Activated CD8-positive, alpha-beta T cell treated with anti-CD3 and anti-CD28 coated beads for 36 hours (primary cell): ENCODE measurements at places on chromosomes 1 and 21. TPM values are rescaled to one million over a fixed set of nuclear protein-coding genes. Genes with fewer than 3 reads are reported as not detected.

- H3K27me3 ChIP-seq = peaks cover 22% of the 10 kb centered on the region
- H3K4me3 ChIP-seq = no peak overlapping the region
- H3K27ac ChIP-seq = no peak overlapping the region
- H3K4me1 ChIP-seq = no peaks in the 10 kb centered on the region
- DNase-seq = peak; percentile 31
These were observed 126.2 kb downstream of the LACTBL1 start for GRCh38 chr1:22846458-22846857.

DNA sequence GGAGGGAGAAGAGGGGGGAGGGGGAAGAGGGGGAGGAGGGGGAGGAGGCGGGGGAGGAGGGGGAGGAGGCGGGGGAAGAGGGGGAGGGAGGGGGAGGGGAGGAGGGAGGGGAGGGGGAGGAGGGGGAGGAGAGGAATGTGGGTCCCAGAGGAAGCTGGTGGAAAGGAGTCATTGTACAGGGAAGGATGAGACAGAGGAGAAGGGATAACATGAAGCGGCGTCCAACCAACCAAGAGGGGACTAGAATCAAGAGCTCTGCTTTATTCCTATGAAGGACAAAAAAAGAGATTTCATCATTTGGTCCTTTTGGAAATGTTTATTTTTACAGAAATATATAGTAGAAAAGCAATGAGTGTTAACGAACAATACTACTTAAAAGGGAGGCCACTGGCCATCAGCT lies 24.5 kb downstream of the COA6 start:
- no peak for DNase-seq
- peaks cover 37% of the 10 kb centered on the region for H3K4me1 ChIP-seq

GRCh38 chr21:37413553-37414291 lies 47.1 kb downstream of the DYRK1A start:
- no peaks in the 10 kb centered on the region for H3K27me3 ChIP-seq
- peaks cover 84% of the 10 kb centered on the region for H3K4me1 ChIP-seq
- no peak overlapping the region for H3K4me3 ChIP-seq
- H3K27ac ChIP-seq = peak overlapping the region; percentile 7

GRCh38 chr1:160646711-160647328 lies at the start of gene SLAMF1:
Gene SLAMF1, minus strand, starts transcription at chr1:160647044. Its CDS starts 99 bp downstream, at chr1:160646945.
- H3K36me3 ChIP-seq = peaks cover 65% of the 10 kb centered on the region
- peak within 1 kb of the TSS; percentile 97 for H3K4me3 ChIP-seq
- DNase-seq = peak; percentile 70
- peaks cover 49% of the 10 kb centered on the region for H3K4me1 ChIP-seq

- peak within 1 kb of the TSS; percentile 73 for H3K4me3 ChIP-seq
- peaks cover 67% of the 10 kb centered on the region for H3K4me1 ChIP-seq
- H3K27me3 ChIP-seq = no peaks in the 10 kb centered on the region
- H3K36me3 ChIP-seq = peaks cover 13% of the 10 kb centered on the region
- H3K27ac ChIP-seq = peak within 1 kb of the TSS; percentile 85
These were observed at the start of gene RGS1 for GRCh38 chr1:192575499-192576189. Gene RGS1, plus strand, starts transcription at chr1:192575773. Its CDS starts 20 bp downstream, at chr1:192575793.

DNA sequence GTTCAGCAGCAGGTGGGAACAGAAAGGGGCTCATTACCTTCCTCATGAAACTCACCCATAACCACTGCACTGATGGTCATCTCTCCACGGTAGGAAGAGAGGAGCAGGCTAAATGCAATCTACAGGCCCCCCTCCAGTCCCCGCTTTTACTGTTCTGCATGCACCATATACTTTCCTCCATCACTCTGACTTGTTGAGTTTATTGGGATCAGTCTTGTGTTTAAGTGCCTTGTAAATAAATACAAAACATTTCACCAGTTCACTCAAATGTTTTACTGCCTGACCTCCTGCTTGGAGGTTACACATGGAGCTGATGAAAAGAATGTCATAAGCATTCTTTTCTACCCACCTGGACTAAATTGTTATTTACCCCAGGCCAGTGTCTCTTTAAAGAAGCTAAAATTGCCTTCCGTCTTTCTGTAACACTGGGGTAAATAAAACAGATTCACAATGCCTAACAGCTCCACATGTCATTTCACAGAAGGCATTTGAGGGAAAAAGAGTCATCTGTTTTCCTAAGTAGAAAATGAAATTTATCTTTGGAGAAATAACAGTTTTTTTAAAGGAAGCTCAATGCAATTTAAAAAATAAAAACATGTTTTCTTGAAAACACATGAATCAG lies 30.7 kb downstream of the PTPN14 start:
- H3K4me3 ChIP-seq = no peak overlapping the region
- no peaks in the 10 kb centered on the region for H3K36me3 ChIP-seq
- no peak for DNase-seq
- H3K4me1 ChIP-seq = peaks cover 3% of the 10 kb centered on the region

The KCNE2 gene
- not detected for total RNA-seq

- no peak overlapping the region for H3K27ac ChIP-seq
- H3K4me1 ChIP-seq = peaks cover 21% of the 10 kb centered on the region
- no peak overlapping the region for H3K4me3 ChIP-seq
- H3K36me3 ChIP-seq = no peaks in the 10 kb centered on the region
- DNase-seq = no peak
These were observed 54.7 kb upstream of the EPS8L3 start for GRCh38 chr1:109818271-109818987.

- peaks cover 10% of the 10 kb centered on the region for H3K4me1 ChIP-seq
- no peak overlapping the region for H3K27ac ChIP-seq
- DNase-seq = peak; percentile 9
- peaks cover 7% of the 10 kb centered on the region for H3K27me3 ChIP-seq
- H3K4me3 ChIP-seq = no peak overlapping the region
- no peaks in the 10 kb centered on the region for H3K36me3 ChIP-seq
These were observed 188.1 kb downstream of the ZNF281 start for GRCh38 chr1:200221614-200222282.

The NBPF8 gene
- total RNA-seq = 20.8 TPM

GRCh38 chr1:113219377-113219776 lies 146.4 kb downstream of the LRIG2 start:
- no peaks in the 10 kb centered on the region for H3K27me3 ChIP-seq
- H3K4me3 ChIP-seq = no peak overlapping the region
- H3K27ac ChIP-seq = no peak overlapping the region
- H3K4me1 ChIP-seq = no peaks in the 10 kb centered on the region

DNA sequence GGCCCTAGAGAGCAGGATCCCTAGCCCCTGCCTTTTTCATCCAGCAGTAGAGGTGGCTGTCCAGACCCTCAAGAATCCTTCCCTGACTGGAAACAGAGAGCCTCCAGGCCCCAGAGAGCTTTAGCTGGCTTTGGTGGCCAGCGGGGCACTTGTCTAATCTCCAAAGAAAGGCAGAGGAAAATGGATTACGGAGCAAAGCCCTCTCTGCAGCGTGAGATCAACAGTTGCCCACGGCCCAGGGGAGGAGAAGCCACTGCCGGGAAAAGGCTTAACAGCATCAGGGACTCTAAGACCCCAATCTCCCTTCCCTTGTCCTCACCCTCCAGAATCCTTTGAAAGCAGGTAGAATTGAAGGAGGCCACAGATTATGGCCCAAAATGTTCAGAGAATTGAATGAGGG lies 35.8 kb upstream of the GRIK3 start:
- H3K4me1 ChIP-seq = no peaks in the 10 kb centered on the region
- no peak overlapping the region for H3K27ac ChIP-seq
- no peak for DNase-seq
- no peaks in the 10 kb centered on the region for H3K36me3 ChIP-seq
- H3K27me3 ChIP-seq = peaks cover 9% of the 10 kb centered on the region
- no peak overlapping the region for H3K4me3 ChIP-seq

The S100A3 gene
- total RNA-seq = not detected

The GABRD gene
- not detected for total RNA-seq

The HTR6 gene
- total RNA-seq = not detected

DNA sequence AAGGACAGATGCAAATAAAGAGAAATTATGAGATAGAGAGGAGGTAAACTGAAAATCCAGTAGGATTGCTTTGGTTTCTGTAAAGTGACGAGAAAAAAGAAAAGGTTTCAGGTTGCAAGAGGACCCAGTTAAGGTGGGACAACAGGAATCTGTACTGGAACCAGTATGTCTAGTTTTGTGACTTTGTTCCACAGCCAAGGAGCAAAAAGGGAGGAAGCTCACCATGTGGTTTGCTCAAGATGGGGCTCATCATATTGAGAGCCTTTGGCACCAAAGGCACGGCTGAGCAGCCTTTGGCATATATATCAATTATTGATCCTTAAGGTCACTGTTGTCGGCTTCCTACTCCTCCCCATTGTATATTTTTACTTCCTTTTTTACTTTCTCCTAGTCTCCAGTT lies 1.8 kb upstream of the ZDHHC18 start:
- peaks cover 23% of the 10 kb centered on the region for H3K36me3 ChIP-seq
- H3K4me3 ChIP-seq = no peak overlapping the region
- DNase-seq = no peak

The C4BPB gene
- total RNA-seq = 2.2 TPM

- no peak overlapping the region for H3K4me3 ChIP-seq
- peaks cover 4% of the 10 kb centered on the region for H3K4me1 ChIP-seq
- peaks cover 18% of the 10 kb centered on the region for H3K27me3 ChIP-seq
- no peaks in the 10 kb centered on the region for H3K36me3 ChIP-seq
- H3K27ac ChIP-seq = no peak overlapping the region
These were observed 417.7 kb upstream of the KAZN start for GRCh38 chr1:14180738-14181137.

GRCh38 chr1:98368995-98369394 lies 292.5 kb upstream of the SNX7 start:
- no peaks in the 10 kb centered on the region for H3K36me3 ChIP-seq
- no peak for DNase-seq
- no peaks in the 10 kb centered on the region for H3K27me3 ChIP-seq
- H3K27ac ChIP-seq = no peak overlapping the region
- no peaks in the 10 kb centered on the region for H3K4me1 ChIP-seq
- no peak overlapping the region for H3K4me3 ChIP-seq

GRCh38 chr1:110087812-110088738 lies 17.6 kb upstream of the ALX3 start:
- peak; percentile 69 for DNase-seq
- peaks cover 7% of the 10 kb centered on the region for H3K4me1 ChIP-seq
- H3K27ac ChIP-seq = no peak overlapping the region
- no peak overlapping the region for H3K4me3 ChIP-seq
- H3K36me3 ChIP-seq = no peaks in the 10 kb centered on the region
- H3K27me3 ChIP-seq = peaks cover 47% of the 10 kb centered on the region

DNA sequence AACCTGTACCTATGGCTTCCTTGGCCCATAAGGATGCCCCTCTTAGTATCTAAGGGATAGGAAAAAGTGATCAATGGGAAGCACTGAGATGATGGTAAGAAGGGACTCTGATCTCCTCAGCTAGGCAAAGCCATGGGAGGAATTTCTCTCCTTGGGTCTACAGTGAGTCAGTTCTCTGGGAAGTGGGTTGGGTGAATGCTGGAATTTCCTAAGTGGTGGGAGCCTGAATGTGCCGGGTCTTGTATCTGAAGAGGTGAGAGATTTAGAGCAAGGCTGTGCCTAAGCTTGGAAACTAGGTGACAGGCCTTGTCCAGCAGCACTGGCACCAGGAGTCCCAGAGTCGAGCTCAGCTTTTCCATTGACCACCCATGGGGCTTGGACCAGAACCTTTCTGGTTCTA lies 96.3 kb upstream of the SLC2A1 start:
- peaks cover 6% of the 10 kb centered on the region for H3K27me3 ChIP-seq
- H3K36me3 ChIP-seq = peaks cover 4% of the 10 kb centered on the region
- no peak overlapping the region for H3K27ac ChIP-seq
- no peak for DNase-seq
- peaks cover 18% of the 10 kb centered on the region for H3K4me1 ChIP-seq

DNA sequence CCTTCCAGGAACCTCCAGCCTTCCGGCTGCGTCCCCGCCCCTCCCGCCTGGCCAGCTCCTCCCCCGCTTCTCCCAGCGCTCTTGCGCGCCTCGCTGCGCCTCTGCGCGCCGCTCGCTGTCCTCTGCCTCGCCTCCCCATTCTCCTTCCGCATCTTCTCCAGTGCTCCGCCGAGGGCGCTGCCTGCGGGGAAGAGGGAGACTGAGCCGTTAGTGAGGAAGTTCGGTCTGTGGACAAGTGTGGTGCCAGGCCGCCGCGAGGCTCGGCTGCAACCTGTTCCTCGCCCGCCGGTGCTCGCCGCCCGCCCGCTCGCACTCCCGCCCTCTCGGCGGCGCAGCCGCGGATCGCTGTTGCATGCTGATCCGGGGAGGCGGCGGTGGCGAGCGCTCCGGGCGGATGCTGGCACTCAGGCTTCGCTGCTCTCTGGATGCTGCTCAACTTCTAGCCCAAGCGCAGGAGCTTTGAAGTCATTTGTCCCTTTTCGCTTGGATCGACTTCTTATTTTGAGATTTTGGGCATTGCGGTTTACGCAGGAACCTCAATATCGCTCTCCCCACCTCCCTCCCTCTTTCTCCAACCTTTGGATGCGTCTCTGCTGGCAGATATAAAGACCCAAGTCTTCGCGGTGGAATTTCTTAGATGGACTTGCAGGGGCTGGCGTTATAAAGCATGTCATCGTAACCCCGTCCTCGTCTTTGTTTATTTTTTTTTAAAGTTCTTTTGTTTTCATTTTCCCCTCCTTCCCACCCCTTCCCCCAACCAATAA lies 614 bp upstream of the CACNA1E start:
- H3K36me3 ChIP-seq = no peaks in the 10 kb centered on the region
- peaks cover 62% of the 10 kb centered on the region for H3K27me3 ChIP-seq
- H3K4me1 ChIP-seq = peaks cover 15% of the 10 kb centered on the region
- DNase-seq = peak; percentile 60

DNA sequence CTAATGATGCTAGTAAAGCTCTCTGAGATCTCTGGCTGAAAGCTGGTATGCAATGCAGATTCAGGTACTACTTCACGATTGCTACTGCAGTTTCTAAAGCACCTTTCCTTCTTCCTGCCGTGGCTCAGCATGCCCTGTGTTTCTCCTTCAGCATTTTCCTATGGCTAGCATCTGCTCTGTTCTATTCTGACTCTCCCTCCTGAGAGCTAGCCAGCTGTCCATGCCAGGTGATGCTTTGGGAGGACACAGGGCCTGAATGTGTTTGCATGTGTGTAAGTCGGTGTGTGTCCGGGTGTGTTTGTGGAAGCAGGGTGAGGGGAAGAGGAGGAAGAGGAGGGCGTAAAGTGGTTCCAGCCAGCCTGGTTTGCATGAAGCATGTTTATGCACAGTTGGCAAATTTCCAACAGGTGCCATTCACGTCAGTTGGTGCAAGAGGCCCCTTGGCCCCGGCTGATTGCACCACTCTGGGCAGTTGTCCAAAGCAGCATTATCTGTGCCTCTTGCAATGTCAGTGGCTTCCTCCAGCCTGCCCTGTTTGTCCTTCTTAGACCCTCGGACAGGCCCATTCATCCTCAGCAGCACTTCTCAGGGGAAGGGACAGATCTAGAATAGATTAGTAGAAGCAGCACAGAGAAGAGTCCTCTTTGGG lies 433.3 kb downstream of the DISC1 start:
- H3K4me3 ChIP-seq = no peak overlapping the region
- no peak for DNase-seq
- no peaks in the 10 kb centered on the region for H3K27me3 ChIP-seq
- H3K27ac ChIP-seq = no peak overlapping the region
